ENCODE measurements at places on chromosomes 16 and 17. TPM values are rescaled to one million over a fixed set of nuclear protein-coding genes. Genes with fewer than 3 reads are reported as not detected.

GNGT2 gene
- 24.0 TPM for total RNA-seq

TACO1 gene
- total RNA-seq: 35.9 TPM

C17orf107 gene
- 2.2 TPM for total RNA-seq

KCNG4 gene
- not detected for total RNA-seq

LGALS9B gene
- not detected for total RNA-seq

ABCC12 gene
- total RNA-seq: not detected

TEX14 gene
- 0.11 TPM for total RNA-seq

IRX3 gene
- not detected for total RNA-seq

DPEP3 gene
- total RNA-seq: 0.18 TPM

MSLN gene
- total RNA-seq: not detected

KRTAP1-1 gene
- not detected for total RNA-seq

BAHCC1 gene
- not detected for total RNA-seq

CA5A gene
- not detected for total RNA-seq

MYH2 gene
- not detected for total RNA-seq

SMIM5 gene
- total RNA-seq: 0.20 TPM

DNAH3 gene
- total RNA-seq: not detected

ZNF597 gene
- 2.4 TPM for total RNA-seq

RHBDF1 gene
- total RNA-seq: 0.59 TPM

ZSWIM7 gene
- 12.2 TPM for total RNA-seq

POLR2A gene
- total RNA-seq: 192 TPM

OR4D1 gene
- 0.26 TPM for total RNA-seq

CCDC92B gene
- total RNA-seq: not detected

SEZ6L2 gene
- total RNA-seq: 0.07 TPM

MPHOSPH6 gene
- total RNA-seq: 47.0 TPM

CFAP119 gene
- total RNA-seq: 6.5 TPM

UBALD2 gene
- 133 TPM for total RNA-seq

PLA2G10 gene
- not detected for total RNA-seq

HELZ gene
- 62.5 TPM for total RNA-seq

SNTB2 gene
- 14.9 TPM for total RNA-seq

TBX21 gene
- 39.8 TPM for total RNA-seq

KRTAP2-4 gene
- total RNA-seq: not detected

ZNF19 gene
- total RNA-seq: 3.1 TPM

ABCC6 gene
- total RNA-seq: not detected

LRRC36 gene
- 0.28 TPM for total RNA-seq

PMFBP1 gene
- 0.15 TPM for total RNA-seq

OR3A2 gene
- 6.7 TPM for total RNA-seq

CLN3 gene
- 32.5 TPM for total RNA-seq

OR1F1 gene
- not detected for total RNA-seq

MYH11 gene
- total RNA-seq: not detected

OR1D2 gene
- total RNA-seq: not detected

CLEC19A gene
- not detected for total RNA-seq

Data from CD8-positive, alpha-beta memory T cell (primary cell).